ENCODE measurements at places on chromosomes 7 and 10. TPM values are rescaled to one million over a fixed set of nuclear protein-coding genes. Genes with fewer than 3 reads are reported as not detected.

DNA sequence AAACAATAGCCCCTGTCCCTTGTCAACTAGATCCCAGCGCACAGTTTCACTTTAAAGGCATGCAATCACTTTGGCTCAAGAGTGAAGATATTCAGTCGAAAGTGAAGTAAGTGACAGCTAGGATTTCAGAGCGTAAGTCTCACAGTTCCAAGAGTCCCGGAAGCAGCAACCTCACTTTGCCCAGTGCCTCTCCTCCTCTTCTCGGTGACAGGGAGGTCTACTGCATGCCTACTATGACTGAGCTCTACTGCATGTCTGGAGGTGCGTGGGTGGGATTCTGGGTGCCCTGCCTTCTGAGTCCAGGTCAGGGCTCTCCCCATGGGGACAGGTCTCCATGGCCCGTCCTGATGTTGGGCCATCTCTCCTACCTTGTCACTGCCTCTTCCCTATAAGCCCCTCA, 17.0 kb downstream of the PRKCQ start:
- DNase-seq = no peak

DNA sequence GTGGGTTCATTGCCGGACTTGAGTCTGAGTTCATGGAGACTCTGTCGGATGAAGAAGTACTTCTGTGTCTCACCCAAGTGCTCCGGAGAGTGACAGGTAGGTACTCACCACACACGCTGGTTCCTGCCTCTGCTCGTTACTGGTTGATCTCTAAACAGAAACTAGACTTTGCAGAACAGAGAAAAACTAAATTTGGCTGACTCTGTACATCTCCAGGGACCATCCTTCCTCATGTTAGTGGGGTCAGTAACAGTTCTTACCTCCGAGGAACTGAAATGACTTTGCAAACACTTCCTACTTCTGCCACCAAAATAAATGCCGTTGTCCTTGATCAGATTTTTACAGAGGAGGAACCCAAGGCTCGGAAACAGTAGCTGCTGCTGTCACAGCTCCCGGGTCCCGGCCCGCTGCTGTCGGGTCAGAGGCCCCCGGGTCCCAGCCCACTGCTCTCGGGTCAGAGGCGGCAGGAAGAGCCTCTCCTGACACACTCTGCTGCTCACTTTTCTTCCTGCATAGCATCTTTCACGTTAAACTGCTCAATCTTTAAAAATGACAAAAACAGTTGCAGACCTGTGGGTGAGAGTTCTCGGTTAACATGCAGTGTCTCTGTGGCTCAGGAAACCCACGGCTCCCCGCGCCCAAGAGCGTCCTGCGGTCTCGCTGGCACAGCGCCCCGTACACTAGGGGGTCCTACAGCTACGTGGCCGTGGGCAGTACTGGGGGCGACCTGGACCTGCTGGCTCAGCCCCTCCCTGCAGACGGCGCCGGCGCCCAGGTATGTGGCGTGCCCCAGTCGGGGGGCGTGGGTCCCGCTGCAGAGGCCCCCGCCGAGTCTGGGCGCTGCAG, 4.8 kb upstream of the MTG1 start:
- DNase-seq = no peak

DNA sequence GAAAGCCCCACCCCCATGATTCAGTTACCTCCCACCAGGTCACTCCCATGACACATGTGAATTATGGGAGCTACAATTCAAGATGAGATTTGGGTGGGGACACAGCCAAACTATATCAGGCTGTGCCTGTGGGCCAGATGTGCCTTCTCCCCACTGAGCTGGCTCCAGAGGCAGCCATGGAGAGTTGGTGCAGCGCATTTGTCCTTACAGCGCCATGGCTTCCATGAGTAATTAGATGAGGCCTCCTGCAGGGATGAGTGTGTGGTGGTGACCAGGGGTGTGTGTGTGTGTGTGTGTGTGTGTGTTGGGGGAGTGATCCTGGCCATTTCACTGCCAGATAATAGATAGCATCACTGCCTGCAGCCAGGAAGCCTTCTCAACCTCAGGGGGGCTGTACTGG, 94.6 kb downstream of the FANK1 start:
- no peak for DNase-seq

DNA sequence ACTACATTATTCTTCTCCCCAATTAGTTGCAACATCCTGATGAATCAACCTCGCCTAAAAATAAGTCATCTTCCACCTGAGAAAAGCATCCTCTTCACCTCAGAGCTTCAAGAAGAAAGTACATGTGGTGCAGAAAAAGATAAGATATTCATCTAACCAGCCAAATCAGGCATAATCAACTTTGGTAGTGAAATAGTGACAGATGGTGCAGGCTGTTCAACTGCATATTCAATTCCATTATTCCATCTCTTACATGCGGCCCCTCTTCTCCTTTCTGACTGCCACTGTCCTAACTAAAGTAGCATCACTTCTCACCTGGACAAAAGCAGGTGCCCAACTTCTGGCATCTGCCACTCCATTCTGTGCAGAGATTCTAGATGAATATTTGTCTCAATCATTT, 148.4 kb upstream of the STEAP1 start:
- DNase-seq = no peak

- no peak for DNase-seq
Observed at GRCh38 chr7:32170838-32171237, 100.6 kb upstream of the PDE1C start.

DNA sequence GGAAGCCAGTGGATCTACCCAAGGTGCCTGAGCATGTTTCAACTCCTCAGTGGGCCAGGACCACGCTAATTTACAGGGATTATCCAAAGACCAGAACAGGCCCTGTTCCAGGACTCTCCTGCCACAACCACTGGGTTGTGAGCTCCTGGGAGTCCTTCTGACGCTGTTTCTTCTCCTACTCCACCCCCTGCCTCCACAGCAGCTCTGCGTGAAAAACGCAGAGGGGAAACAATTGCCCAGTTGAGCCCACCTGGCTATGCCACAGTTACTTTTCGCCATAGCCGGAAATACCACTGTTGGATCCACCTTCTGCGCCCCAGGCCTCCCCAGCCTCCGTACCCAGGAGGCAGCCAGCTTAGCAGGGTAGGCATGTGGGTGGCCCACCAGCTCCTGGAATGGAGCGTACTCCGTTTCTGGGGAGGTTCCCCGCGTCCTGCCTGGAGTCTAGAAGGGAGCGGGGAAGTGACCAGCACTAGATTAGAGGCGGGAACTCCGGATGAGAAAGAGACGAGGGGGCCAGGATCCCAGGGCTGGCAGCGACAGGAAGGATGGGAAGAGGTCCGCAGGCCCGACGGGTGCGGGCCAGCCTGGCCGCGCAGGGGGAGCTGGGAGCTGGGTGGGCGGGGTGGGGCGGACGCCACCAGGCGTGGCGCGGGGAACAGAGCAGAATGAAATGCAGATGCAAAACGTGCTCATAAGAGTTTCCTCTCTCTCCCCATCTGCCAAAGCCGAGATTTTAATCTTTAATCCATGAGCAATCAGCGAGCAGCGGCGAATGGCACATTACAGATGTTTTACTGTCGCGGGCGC, 32.1 kb upstream of the PAX2 start:
- DNase-seq = no peak

Gene TRIM50
- polyA plus RNA-seq = 0.24 TPM

Gene CC2D2B
- polyA plus RNA-seq = 1.2 TPM

Gene MMD2
- polyA plus RNA-seq = 0.42 TPM

Gene PRSS37
- 0.30 TPM for polyA plus RNA-seq

Gene CCDC136
- polyA plus RNA-seq = 13.1 TPM

Gene WDR91
- polyA plus RNA-seq = 46.2 TPM

Gene CALN1
- polyA plus RNA-seq = 0.58 TPM

Gene FAM131B
- polyA plus RNA-seq = 2.1 TPM

Measured in right renal pelvis (tissue), 4 donors.